CD4-positive, alpha-beta T cell treated with Interleukin-17A for 1 hour (primary cell): ENCODE measurements at places on chromosomes 11 and 22.

DNA sequence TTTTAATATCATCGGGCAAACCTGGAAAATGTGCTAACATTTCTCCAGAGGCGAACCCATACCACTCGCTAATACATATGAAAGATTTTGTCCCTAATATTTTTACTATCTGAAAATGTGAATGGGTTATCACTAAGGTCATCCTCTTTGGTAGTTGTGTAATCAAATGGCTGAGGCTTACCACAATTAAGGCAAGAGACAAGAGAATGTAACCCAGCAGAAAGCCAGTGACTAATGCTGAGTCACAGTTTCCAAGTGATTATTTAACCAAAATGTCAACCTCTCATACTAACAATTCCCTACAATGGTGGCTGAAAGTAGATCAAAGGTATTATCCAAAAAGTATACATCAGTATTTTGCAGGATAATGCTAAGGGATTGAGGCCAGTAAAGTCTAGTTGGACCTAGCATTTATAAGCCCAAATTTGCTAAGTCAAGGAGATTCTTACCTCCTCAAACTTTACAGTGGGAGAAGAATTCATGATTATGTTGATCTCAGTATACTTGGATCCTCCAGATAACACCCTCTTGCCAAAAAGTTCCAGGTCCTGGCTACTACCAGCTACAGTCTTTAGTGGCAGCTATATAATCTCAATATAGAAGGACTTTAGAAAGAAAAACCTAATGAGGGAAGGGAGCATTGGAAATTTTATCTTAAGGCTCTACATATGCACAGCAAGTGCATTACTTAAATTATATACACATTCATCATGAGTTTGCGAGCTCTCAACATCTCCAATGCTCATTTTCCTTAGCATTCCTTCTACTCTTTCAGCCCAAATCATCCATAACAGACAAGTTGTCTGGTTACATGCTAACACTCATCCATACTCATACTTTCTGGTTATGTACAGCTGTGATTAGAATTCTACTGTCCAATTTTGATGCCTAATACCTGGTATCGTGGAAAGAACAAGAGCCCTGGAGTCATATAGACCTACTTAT, 25.4 kb downstream of the SIK3 start:
- DNase-seq, result peak; percentile 47

DNA sequence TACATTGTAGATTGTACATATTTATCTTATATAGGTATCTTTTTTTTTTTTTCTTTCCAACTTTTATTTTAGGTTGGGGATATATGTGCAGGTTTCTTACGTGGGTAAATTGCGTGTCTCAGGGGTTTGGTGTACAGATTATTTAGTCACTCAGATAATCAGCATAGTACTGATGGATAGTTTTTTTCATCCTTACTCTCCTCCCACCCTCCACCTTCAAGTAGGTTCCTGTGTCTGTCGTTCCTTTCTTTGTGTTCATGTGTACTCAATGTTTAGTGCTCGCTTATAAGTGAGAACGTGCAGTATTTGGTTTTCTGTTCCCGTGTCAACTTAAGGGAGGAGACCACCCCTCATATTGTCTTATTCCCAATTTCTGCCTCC, 9.6 kb downstream of the C11orf96 start:
- no peak for DNase-seq

DNA sequence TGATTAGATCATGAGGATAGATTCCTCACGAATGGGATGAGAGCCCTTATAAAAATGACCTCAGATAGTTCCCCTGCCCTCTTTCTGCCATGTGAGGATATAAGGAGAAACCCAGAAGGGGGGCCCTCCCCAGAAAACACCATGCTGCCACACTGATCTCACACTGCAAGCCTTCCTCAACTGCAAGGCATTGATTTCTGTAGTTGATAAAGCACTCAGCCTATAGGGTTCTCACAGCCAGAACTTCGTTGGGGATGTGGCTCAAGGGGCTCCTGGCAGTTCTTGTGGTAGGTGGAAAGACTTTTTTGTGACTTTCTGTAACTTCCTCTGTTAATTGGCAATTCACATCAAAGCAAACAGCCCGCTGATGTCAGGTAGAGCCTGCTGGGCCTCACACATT, 108.9 kb downstream of the CD44 start:
- DNase-seq, result peak; percentile 67

GRCh38 chr11:46676436-46677158, 23.8 kb downstream of the ARHGAP1 start:
- DNase-seq, result peak; percentile 14

- DNase-seq, result no peak
These were observed 9.7 kb downstream of the MCAM start for GRCh38 chr11:119307219-119307618.

DNA sequence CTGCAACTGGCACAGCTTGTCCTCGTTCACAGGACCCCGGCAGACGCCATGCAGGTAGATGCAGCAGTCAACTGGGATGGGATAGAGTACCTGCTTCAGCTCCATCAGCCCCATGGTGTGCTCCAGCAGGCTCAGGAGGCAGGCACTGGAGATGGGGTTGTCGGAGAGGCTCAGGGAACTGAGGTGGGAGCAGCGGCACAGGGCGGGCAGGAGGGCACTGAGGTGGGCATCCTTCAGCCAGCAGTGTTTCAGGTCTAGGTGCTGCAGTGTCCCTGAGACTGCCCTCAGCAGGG, 8.7 kb upstream of the TOP3B start:
- no peak for DNase-seq

- no peak for DNase-seq
These were observed 24.5 kb upstream of the BLID start for GRCh38 chr11:122140500-122140899.

GRCh38 chr22:36036167-36036624, 7.6 kb upstream of the RBFOX2 start:
- DNase-seq, result no peak

DNA sequence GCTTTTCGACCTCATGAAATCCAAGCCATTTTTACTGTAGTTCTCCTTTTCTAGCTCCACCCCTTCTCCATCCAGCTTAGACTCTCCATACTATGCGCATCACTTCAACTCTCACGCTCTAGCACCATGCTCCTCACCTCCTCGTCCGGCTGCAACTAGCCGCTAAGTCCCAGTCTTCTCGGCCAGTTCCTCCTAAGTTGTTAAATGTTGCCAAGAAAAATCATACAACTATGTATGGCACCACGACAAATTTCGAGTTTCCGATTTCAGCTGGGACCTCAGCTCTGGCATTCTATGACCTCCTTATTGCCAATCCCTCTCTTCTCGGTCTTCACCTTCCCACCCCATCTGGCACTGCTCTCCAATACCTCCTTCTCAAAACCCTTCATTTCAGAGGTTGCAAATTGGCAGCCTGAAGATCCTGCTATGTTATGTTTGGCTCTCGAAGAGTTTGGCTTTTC, 1.0 kb downstream of the ZNF70 start:
- DNase-seq, result no peak

GRCh38 chr11:93904716-93905115, 54.3 kb upstream of the VSTM5 start:
- no peak for DNase-seq

DNA sequence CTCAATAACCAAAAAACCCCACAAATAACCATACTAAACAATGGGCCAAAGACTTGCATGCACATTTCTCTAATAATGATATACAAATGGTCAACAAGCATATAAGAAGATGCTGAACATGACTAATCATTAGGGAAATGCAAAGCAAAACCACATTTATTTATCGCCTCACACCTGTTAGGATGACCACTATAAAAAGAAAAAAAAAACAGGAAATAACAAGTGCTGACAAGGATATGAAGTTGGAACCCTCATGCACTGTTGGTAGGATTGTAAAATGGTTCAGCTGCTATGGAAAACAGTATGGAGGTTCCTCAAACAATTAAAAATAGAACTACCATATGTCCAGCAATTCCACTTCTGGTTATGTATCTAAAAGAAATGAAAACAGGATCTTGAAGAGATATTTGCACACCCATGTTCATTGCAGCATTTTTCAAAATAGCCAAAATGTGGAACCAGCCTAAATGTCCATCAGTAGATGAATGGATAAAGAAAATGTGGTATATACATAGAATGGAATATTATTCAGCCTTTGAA, 66.2 kb downstream of the AMBRA1 start:
- no peak for DNase-seq

DNA sequence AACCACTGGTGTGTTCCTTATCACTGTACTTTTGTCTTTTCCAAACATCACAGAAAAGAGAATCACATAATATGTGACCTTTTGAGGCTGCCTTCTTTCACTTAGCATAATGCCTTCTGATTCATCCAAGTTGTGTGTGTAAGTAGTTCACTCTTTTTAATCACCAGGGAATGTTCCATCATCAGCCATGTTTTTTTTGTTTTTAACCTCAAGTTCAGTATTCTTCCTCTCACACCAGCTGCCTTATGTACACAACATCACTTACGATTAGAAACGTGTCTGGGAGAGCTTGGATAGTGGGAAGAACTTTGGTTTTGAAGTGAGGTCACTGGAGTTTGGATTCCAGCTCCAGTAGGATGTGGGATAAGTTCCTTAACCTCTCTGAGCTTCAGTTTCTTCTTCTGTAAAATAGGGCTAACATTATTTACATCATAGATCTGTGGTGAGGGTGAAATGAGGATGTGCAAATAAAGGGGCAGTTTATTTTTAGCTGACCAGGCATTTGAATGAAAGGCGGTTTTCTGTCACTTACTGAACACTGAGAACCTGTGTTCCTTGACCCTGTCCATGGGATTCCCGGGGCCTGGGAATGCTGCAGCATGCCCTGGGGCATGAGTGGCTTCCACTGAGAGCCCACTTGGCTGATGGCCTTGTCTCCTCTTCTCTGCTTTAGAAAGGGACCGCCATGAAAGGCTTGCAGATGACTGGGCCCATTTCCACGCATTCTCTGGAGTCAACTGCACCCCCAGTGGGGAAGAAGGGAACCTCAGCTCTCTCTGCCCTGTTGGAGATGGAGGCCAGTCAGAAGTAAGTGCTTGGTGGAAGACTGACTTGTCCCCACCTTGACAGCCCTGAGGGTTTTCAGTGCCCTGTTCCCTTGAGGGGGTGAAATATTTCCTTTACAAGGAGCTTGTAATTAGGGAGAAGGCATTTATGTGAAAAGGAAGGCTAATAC, 92.6 kb downstream of the DEPDC5 start:
- DNase-seq, result no peak

DNA sequence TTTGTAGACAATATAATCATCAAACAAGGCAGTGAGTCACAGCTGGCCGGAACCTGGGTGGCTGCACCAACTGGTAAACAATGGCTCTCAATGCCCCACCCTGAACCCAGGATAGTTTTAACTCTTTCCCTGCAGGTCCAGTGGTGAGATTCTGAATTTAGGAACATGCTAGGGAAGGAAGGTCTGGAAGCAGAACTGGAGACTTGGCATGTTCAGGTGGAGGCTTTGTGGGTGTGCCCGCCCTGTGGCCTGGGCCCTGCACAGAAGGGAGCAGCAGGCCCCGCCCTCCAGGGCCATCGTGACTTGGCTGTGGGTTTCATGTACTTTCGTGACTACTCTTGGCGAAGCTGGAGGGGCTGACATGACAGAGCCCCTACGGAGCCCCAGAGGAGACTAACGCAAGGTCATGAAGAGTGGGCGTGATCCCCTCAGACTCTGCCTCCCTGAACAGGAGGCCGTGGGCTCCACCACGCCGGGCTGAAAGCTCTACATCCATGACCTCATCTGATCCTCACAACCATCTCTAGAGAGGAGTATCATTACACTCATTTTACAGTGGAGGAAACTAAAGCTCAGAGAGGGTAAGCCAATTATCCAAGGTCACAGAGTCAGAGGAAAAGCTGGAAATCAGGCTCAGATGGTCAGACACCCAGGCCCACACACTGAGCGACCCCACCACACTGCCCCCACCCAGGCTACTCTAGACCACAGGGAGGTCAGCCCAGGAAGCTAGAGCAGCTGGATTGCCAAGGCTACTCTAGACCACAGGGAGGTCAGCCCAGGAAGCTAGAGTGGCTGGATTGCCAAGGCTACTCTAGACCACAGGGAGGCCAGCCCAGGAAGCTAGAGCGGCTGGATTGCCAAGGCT, 27.3 kb downstream of the MAFF start:
- no peak for DNase-seq
